ENCODE measurements at places on chromosomes 11 and 22.

- DNase-seq = no peak
Observed at GRCh38 chr11:114924042-114924441, 245.7 kb downstream of the NXPE2 start.

GRCh38 chr22:17013396-17014100, 5.5 kb upstream of the GAB4 start:
- no peak for DNase-seq

DNA sequence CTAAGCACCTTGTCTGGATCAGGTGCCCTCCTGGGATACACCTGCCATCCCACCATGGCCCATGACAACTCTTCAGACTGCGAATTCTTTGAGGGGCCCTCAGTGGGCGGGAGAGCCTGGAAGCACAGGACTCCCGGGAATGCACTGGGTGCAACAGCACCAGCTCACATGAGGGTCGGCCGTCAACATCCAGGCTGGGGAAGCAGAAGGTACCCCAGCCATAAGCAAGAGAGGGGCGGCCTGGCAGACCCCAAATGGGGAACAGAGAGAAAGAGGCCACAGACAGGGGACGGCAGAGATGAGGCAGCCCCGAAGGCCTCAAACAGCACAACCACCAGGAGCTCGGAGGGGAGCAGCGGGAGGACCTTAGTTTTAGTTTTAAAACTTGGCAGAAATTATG, 94.4 kb downstream of the PHF21B start:
- no peak for DNase-seq

DNA sequence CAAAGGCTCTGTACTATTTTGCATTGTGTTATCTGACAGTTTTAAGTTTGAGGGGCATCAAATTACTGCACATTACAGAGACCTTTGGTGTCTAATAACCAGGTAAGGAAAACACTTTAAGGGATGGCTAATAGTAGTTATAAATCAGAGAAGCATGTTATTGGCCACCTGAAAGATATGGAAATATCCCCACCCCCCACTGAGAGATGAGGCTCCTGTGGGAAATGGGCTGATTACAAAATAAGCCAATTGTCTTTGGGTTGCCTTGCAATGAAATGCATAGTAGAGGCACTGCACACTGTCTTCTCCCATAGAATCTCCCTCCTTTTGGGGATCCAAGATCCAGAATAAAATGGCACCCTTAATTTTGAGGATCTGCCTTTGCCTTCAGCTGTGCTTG, 91.0 kb downstream of the IGLL5 start:
- DNase-seq = no peak

DNA sequence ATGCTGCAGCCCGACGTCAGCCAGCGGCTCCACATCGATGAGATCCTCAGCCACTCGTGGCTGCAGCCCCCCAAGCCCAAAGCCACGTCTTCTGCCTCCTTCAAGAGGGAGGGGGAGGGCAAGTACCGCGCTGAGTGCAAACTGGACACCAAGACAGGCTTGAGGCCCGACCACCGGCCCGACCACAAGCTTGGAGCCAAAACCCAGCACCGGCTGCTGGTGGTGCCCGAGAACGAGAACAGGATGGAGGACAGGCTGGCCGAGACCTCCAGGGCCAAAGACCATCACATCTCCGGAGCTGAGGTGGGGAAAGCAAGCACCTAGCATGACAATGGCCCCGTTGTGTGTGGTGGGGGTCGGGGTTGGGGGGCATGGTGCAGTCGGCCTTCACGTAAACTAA, 1.0 kb downstream of the TSSK2 start:
- no peak for DNase-seq

DNA sequence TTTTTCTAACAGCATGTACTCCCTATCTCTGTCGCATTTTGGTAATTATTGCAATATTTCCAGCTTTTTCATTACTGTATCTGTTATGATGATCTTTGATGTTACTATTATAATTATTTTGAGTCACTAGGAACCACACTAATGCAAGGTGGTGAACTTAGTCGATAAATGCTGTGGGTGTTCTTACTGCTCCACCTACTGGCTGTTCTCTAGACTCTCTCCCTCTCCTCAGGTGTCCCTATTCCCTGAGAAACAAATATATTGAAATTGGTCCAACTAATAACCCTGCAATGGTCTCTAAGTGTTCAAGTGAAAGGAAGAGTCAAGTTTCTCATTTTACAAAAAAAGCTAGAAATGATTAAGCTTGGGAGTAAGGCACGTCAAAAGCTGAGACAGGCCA, 10.5 kb downstream of the ARL14EP start:
- DNase-seq = no peak

- DNase-seq = no peak
Observed at GRCh38 chr11:68271023-68271780, 571 bp downstream of the C11orf24 start.

DNA sequence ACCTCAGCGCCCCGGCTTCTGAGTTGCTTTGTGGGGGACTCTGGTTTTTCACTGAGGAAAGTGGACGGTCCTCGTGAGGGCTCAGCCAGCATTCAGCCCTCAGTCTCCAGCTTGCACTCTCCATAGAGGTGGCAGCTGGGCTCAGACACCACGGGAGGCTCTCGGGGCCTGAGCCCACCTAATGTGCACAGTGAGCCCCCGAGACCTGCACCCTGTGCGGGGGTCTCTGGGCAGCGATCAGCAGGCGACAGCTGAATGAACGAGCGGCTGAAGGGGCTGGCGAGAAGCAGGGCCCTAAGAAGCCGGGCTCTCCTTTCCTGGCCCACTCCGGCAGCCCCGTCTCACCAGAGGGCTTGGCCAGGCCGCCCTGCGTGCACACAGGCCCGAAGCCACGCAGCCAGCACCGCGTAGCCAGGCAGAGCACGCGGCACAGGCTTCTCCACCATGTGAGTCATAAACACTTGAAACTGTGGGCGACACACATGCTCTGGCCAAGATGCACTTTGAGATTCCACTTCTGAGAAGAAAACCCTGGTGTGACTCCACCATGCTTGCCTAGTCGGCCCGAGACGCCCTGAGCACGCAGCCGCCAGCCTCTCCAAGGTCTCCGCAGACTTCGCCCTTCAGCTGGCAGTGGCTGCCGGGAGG, 28.0 kb downstream of the TOLLIP start:
- DNase-seq = no peak

GRCh38 chr11:9708544-9708943, 44.7 kb downstream of the SWAP70 start:
- no peak for DNase-seq
